ENCODE measurements at places on chromosomes 6 and 20.
A peak's percentile ranks its signal among the peaks of the same experiment; 100 is the strongest.

DNA sequence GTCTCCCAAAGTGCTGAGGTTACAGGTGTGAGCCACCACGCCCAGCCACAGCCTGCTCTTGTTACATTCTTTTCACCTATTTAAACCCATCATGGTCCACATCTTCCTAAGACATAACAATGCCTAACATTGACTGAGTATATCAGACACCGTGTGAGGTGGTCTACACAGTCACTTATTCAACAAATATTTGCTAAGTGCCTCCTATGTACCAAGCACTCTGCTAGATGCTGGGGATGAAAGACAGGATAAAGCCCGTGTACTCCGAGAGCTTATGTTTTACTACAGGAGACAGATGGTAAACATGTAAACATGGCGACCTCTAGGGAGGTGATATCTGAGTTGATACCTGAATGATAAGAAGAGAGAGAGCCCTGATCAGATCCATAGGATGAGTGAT, 12.7 kb downstream of the BCL2L1 start:
- no peak for DNase-seq

GRCh38 chr20:10673842-10674683, at the start of gene JAG1:
Gene JAG1 (minus strand): TSS chr20:10673999. CDS start chr20:10673530, 469 bp downstream.
- peak; percentile 71 for DNase-seq

GRCh38 chr20:13659288-13659687, 20.6 kb upstream of the TASP1 start:
- DNase-seq, result no peak

DNA sequence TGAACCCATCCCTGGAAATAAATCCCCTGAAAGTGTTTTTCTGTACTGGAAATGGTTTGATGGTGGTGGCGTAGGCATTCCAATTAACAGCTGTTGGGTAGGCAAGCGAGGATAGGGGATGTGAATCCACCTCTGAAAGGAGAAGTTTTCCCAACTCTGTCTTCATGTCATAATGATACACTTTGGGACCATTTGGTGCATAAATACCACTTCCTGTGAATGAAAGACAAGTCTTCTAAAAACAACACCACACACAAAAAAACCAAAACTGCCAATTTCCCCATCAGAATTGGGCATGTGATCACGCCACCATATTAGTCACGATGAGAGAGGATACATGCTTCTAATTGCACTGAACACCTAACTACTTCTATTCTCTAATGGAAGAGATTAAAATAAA, 6.4 kb downstream of the VNN2 start:
- DNase-seq, result no peak

DNA sequence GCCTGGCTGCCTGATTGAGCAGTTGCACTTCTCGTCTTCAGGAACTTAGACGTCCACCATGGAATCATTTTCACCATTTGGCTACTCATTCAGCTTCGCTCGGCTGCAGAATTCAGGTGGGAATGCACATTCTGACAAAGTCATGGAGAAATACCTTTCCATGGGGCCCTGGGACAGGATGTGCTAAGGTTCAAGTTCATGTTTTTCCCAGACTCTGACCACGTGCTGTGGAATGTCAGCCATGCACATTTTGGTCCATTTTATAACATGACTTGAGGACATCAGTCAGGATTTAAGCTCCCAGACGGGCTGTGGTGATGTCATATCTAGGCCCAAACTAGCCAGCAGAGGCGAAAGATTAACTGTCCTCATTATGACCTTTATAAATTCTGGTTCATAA, 205.3 kb downstream of the TBXT start:
- no peak for DNase-seq

DNA sequence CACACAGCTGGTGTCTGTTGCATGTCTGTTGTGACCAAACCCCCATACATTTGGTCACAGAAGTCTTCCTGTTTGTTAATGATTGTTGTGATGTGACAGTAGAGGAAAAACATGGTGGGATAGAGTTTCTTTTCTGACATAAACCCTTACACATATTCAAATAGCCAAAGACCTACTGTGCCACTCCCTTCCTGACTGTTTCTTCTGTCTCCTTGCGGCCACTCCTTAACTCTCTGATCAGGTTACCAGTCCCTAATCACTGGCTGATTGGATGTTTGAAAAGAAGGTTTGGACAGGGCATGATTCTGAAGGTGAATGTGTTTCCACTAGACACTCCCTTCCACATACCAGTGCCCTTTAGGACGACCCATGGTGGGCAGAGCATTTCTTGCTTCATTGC, 101.2 kb downstream of the SCP2D1 start:
- no peak for DNase-seq

- no peak for DNase-seq
Measured at GRCh38 chr6:155248008-155249001, 15.5 kb upstream of the CLDN20 start.

DNA sequence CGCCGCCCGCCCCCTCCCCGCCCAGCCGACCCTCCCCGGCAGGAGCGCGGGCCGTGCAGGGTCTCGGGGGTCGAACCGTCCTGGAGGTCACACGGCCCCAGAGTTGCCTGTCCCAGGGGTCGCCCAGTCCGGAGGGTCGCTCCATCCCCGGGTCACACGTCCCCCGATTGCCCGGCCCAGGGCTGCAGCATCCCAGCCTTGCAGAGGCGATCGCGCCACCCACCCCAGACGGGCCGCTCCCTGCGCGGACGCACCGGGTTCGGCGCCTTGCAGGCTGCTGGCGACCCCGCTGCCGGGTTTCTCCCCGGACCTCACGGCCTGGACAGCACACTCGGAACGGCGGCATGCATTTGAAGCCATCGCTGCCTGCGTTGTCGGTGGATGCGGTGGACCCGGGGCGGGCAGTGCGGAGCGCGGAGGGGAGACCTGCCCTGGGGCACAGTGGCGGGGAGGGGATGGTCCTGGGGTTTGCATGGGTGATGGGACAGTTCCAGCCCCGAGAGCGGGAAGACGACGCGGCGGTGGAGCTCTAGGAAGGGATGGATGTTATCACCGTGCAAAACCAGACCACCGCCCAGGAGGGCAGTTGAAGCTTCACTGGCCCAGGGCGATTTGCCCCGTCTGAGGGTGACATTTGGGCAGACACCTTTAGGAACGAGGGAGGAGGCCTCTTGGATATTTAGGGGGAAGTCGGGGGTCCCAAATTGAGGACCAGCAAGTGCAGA, 22.7 kb upstream of the FRMD1 start:
- DNase-seq, result no peak

Data from activated T-helper 1 cell treated with anti-CD3 and anti-CD28 coated beads, Interleukin-12 subunit alpha, Interleukin-12 subunit beta, Interleukin-2, Interleukin-4 antibody, amounts not matched to agents 30 ng/mL and 10 ng/mL and 1 ng/mL, durations not matched to agents 14 hours and 24 hours and 36 hours (primary cell).